B cell (primary cell): ENCODE measurements at places on chromosomes 16 and 17.

DNA sequence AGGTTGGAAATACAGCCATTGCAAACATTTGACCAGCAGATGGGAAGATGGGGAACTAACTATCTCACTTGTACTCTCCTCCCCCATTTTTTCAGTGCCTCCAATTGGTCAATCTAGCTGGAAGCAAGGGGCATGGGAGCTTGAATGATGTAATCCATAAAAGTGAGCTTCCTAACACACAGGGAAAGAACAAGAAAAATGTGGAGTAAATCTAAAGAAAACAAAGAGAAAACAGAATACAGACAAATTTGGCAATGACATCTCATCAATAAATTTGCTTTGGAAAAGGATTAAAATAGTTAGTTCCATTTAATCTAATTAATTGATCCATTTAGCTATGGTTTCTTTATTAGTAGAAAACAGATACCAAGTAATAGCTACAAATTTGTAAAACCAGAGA is 592.6 kb upstream of the SOX9 start:
- H3K27me3 ChIP-seq: no peaks in the 10 kb centered on the region
- H3K4me1 ChIP-seq: no peaks in the 10 kb centered on the region
- DNase-seq: no peak
- H3K27ac ChIP-seq: no peak overlapping the region

DNA sequence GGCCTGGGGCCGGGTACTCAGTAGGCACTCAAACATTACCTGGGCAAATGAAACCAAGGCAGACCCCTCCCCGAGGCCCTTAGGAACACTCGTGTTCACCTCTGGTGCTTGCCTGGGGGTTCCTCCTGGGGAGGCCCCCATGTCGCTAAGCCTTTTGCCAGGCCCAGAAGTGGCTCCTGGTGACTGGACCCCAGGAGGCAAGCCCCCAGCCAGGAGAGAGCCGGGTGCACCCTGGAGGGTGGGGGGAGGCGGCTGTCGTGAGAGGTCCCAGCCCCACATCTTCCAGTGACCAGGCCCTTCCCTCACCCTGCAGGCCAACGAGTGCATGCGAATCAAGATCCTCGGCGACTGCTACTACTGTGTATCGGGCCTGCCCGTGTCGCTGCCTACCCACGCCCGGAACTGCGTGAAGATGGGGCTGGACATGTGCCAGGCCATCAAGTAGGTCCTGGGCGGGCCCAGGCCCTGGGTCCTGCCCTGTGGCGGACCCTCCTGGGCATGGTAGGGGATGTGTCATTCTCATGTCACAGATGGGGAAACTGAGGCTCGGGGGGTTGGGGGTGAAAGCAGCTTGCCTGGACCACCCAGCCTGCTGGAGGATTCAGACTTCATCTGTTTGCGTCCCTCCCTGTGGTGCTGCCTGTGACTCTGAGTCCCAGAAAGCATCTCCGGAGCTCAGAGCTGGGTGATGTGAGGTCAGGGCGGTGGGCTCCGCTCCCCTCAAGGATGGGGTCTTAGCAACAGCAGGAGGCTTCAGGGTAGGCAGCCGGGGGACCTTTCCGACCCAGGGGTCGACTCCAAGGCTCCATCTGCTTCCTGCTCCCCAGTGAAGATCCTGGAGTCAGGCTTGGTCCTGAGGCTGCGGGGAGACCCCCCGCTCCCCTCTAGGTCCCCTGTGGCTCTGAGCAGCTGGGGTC is 32.5 kb downstream of the ADCY7 start:
- peaks cover 1% of the 10 kb centered on the region for H3K36me3 ChIP-seq
- H3K27ac ChIP-seq: no peak overlapping the region
- H3K4me1 ChIP-seq: no peaks in the 10 kb centered on the region
- H3K27me3 ChIP-seq: no peaks in the 10 kb centered on the region
- DNase-seq: no peak

- no peak overlapping the region for H3K27ac ChIP-seq
- no peak overlapping the region for H3K4me3 ChIP-seq
- H3K27me3 ChIP-seq: no peaks in the 10 kb centered on the region
- DNase-seq: no peak
- H3K36me3 ChIP-seq: no peaks in the 10 kb centered on the region
- H3K4me1 ChIP-seq: peaks cover 5% of the 10 kb centered on the region
Measured at GRCh38 chr16:58815181-58815888, 81.2 kb upstream of the GOT2 start.

DNA sequence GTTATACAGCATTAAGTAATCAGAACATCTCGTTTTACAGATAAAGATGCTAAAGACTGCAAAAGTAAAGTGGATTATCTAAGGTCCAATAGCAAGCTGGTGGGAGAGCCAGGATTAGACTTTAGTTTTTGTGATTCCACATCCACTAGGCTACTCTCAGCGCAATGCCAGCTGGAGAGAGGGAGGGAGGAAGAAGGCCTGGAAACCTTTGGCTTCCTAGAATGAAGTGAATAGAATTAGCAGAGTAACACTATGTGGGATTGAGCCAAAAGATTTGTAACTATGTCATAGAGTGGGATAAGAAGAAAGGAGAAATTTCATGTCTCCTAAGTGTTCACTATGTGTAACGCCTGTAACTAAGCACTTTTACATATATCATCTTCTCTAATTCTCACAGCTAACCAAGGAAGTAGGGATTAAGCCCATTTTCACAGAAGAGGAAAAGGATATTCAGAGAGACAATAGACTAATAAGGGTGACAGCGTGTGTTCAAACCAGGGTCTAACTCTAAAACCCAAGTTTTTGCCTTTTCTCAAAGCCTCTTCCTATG is 25.4 kb upstream of the NSRP1 start:
- no peaks in the 10 kb centered on the region for H3K36me3 ChIP-seq
- no peak overlapping the region for H3K4me3 ChIP-seq

DNA sequence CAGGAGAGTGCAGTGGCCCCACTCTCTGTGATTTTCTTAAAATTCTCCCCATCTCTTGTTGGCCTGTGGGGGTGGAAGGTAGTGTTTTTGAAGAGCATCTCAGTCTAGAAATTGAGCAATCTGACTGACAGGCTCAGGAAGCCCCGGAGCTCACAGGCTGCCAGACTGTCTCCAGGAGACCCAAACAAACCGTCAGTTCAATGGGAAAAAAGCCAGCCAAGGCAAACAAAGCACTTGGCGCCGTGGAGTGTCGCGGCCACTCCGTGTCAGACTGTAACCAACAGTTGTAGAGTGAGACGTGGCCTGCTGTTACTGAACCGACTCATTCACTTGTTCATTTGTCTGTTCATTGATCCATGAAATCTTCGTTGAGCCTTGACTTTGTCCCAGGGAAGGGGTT is 33.7 kb downstream of the RGS9 start:
- H3K36me3 ChIP-seq: no peaks in the 10 kb centered on the region
- H3K4me3 ChIP-seq: no peak overlapping the region
- H3K27ac ChIP-seq: no peak overlapping the region
- H3K27me3 ChIP-seq: peaks cover 7% of the 10 kb centered on the region
- no peak for DNase-seq

GRCh38 chr17:32483451-32484019 is 3.3 kb upstream of the CDK5R1 start:
- no peak overlapping the region for H3K4me3 ChIP-seq
- no peaks in the 10 kb centered on the region for H3K36me3 ChIP-seq
- H3K27ac ChIP-seq: no peak overlapping the region
- no peaks in the 10 kb centered on the region for H3K27me3 ChIP-seq

- peaks cover 10% of the 10 kb centered on the region for H3K36me3 ChIP-seq
- peak overlapping the region; percentile 32 for H3K4me3 ChIP-seq
- DNase-seq: no peak
- no peak overlapping the region for H3K27ac ChIP-seq
Measured at GRCh38 chr17:81710514-81711308, 1.4 kb upstream of the SLC25A10 start.

DNA sequence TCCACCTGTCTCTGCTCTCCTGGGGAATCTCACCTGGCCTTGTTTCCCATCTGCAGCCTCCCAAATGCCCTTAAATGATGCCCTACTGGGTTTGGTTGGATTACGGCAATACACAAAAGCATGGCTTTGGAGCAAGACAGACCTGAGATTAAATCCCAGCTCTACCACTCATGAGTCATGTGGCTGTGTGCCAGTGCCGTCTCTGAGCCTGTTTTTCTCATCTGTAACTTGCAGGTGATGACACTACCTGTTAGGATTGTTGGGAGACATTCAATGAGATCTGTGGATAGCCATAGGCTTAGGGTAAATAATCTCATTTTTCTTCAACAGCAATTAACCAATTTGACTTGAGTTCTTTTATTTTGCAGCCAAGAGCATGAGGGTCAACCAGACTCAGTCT is 240.3 kb downstream of the MAF start:
- H3K27me3 ChIP-seq: no peaks in the 10 kb centered on the region
- DNase-seq: no peak
- no peak overlapping the region for H3K27ac ChIP-seq
- no peak overlapping the region for H3K4me3 ChIP-seq
- H3K36me3 ChIP-seq: no peaks in the 10 kb centered on the region

GRCh38 chr17:67624886-67625656 is 92.7 kb upstream of the NOL11 start:
- no peak overlapping the region for H3K27ac ChIP-seq
- H3K36me3 ChIP-seq: no peaks in the 10 kb centered on the region
- no peak overlapping the region for H3K4me3 ChIP-seq
- no peaks in the 10 kb centered on the region for H3K27me3 ChIP-seq
- DNase-seq: no peak
- no peaks in the 10 kb centered on the region for H3K4me1 ChIP-seq

- peaks cover 22% of the 10 kb centered on the region for H3K4me1 ChIP-seq
- no peaks in the 10 kb centered on the region for H3K27me3 ChIP-seq
- H3K36me3 ChIP-seq: no peaks in the 10 kb centered on the region
- H3K4me3 ChIP-seq: peak overlapping the region; percentile 37
- peak overlapping the region; percentile 36 for H3K27ac ChIP-seq
- DNase-seq: peak; percentile 82
Measured at GRCh38 chr17:77609553-77610517, 348.7 kb upstream of the TNRC6C start.

DNA sequence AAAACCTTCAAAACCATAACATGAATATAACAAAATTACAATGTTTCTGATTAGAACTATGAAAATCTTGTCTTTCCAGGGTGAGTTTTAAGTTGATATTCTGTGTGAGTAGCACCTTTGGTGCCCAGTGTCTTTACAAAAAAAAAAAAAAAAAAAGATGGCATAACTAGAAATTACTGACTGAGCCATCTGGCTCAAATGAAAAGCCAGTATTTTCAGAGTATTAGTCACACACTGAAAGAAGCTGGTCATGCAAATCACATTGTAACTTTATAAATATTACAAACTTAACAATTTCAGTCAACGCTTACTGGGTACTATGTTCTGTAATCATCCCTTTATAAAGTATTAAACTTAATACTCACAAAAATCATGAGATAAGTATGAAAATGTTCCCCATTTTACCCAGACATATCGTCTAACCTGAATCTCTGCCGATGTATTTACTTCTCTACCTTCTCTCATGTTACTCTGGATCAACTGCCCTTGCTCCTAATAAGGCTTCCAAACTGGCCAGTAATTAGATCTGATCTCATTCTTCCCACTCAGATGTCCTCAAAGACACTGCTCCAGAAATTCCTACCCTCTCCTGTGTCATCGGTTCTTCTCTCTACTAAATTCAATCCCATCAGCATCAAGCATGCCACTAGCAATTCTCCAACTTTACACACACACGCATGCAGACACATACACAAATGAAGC is 25.4 kb downstream of the UBE2G1 start:
- no peak overlapping the region for H3K27ac ChIP-seq
- DNase-seq: no peak
- no peaks in the 10 kb centered on the region for H3K27me3 ChIP-seq
- peaks cover 21% of the 10 kb centered on the region for H3K4me1 ChIP-seq

GRCh38 chr17:73272906-73273218 is 11.2 kb upstream of the CPSF4L start:
- H3K36me3 ChIP-seq: no peaks in the 10 kb centered on the region
- no peaks in the 10 kb centered on the region for H3K27me3 ChIP-seq
- no peaks in the 10 kb centered on the region for H3K4me1 ChIP-seq
- no peak for DNase-seq
- no peak overlapping the region for H3K27ac ChIP-seq

GRCh38 chr16:70597135-70597835 is 49.1 kb upstream of the IL34 start:
- DNase-seq: no peak
- H3K4me1 ChIP-seq: no peaks in the 10 kb centered on the region
- no peak overlapping the region for H3K27ac ChIP-seq
- H3K27me3 ChIP-seq: peaks cover 3% of the 10 kb centered on the region

- peaks cover 56% of the 10 kb centered on the region for H3K36me3 ChIP-seq
- no peak overlapping the region for H3K4me3 ChIP-seq
- no peak overlapping the region for H3K27ac ChIP-seq
- DNase-seq: no peak
- no peaks in the 10 kb centered on the region for H3K27me3 ChIP-seq
- no peaks in the 10 kb centered on the region for H3K4me1 ChIP-seq
Measured at GRCh38 chr16:4381935-4382794, 10.5 kb downstream of the VASN start.

DNA sequence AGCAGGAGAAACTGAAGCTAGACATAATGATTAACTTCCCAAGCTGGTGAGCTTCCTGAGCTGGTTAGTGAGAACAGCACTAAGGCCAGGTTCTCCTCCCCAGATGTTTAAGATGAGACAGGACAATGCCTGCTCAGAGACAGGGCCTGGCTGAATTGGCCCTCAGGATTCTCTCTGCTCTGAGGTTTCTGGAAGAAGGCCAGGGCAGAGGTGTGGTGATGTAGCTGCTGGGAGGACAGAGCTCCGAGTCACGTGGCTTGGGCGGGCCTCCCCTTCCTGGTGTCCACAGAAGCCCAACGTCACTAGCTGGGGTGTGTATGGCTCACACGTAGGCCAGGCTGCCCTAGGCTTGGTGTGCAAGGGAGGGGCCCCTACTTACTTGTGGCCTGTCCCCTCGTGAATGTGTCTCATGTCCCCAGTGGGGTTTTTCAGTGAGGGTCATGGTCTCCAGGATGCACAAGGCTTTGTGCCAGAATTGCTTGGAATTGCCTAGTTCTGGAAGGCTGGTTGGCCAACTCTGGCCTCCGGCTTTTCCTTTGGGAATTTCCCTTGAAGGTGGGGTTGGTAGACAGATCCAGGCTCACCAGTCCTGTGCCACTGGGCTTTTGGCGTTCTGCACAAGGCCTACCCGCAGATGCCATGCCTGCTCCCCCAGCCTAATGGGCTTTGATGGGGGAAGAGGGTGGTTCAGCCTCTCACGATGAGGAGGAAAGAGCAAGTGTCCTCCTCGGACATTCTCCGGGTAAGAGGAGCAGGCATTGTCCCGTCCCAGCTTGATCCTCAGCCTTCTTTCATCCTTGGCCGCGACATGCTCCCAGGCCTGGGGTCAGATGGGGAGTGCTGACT is 3.4 kb downstream of the NOD2 start:
- no peaks in the 10 kb centered on the region for H3K27me3 ChIP-seq
- H3K4me3 ChIP-seq: no peak overlapping the region
- H3K4me1 ChIP-seq: peaks cover 44% of the 10 kb centered on the region
- no peaks in the 10 kb centered on the region for H3K36me3 ChIP-seq
- DNase-seq: no peak

- H3K4me1 ChIP-seq: peaks cover 18% of the 10 kb centered on the region
- H3K4me3 ChIP-seq: no peak overlapping the region
- H3K36me3 ChIP-seq: no peaks in the 10 kb centered on the region
- no peaks in the 10 kb centered on the region for H3K27me3 ChIP-seq
Measured at GRCh38 chr16:4324492-4325252, 8.8 kb downstream of the GLIS2 start.

DNA sequence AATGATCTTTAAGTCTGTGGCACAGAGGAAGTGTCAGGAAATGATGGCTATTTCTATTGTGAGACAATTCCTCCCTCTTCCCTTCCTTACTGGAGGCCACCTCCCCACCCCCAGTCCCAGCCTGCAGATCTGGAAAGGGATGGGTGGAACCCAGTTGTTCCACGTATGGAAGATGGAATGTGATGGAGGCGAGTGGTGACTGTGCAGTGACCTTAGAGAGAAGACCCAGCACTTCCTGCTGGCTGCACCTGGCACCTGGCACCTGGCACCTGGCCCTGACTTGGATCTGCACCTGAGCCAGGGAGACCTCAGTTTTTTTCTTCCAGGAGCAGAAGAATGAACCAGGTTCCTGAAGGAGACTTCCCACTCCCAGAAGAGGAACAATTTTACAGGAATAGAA is 33.0 kb upstream of the TMC5 start:
- no peak overlapping the region for H3K27ac ChIP-seq
- no peaks in the 10 kb centered on the region for H3K36me3 ChIP-seq
- H3K27me3 ChIP-seq: peaks cover 3% of the 10 kb centered on the region
